ENCODE measurements at places on chromosomes 2 and 18.

- DNase-seq: no peak
Observed at GRCh38 chr2:5454051-5454390, 238.2 kb upstream of the SOX11 start.

DNA sequence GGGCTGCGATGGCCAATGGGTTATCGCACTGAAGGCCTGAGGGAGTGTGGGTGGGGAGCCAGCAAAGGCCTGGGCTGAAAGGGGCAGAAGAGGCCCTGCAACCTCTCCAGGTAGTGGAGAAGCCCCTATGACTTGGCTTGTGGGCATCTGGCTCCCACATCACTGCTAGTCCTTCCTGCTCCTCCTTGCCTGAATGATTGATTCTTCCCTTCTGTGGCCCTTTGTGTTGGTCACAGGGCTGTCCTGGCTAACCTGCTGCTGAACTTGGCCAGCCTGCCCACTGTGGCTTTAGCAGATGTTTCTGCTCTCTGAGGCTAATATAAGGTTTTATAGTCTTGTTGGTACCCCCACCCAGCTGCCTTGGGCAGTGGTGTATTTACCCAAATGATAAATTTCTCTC, 136.2 kb upstream of the ALPP start:
- DNase-seq: no peak

DNA sequence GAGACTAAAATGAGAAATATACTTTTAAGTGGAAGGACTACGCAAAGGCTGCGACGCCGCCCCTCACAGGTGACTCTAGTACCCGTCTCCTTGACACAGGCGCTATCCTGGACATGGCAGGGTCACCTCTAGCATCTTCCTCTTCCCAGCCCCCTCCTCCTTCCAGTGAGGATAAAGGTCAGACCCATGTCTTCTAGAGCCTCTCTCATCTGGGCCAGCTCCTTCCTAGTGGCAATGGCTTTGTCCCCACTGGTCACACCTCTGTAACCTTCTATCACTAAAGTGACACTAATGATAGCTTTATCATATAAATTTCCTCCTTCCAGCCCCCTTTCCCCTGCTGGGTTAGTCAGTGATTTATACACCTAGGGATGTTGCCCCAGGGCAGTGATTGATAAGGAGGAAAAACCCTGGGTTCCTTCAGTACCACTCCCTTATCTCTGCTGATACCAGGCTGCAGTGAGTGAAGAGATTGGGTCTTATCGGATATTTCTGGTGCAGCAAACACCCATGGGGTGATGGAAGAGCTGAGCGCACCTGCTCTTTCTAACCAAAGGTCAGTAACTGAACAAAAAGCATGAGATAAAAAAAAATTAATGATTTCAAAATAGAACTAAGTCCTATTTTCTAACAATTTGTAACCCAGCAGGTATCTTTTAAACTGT, 62.0 kb upstream of the FZD5 start:
- no peak for DNase-seq

- no peak for DNase-seq
Observed at GRCh38 chr18:3233433-3234168, 13.8 kb upstream of the MYOM1 start.

- no peak for DNase-seq
Observed at GRCh38 chr18:6764382-6764781, 34.9 kb downstream of the ARHGAP28 start.

DNA sequence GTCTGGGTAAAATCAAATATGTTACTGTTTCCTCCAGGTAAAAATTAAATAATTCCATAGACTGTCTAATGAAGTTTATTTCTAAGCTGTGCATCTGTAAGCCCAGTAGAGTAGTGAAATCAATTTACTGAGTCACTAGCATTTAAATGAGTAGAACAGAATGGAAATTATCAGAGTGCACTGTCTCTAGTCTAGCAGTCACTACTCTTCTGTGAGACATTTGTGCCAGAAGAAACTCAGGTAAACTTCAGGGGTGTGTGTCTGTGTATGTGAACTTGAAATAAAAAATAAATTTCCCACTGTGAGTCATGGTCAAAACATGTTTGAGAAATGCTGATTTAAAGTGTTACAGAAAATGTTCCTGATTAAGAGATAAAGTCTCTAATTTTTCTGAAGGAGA, 146.4 kb downstream of the RIF1 start:
- DNase-seq: no peak

Data from endothelial cell of umbilical vein (primary cell).